ENCODE measurements at places on chromosomes 13 and 19.
A peak's percentile ranks its signal among the peaks of the same experiment; 100 is the strongest.

DNA sequence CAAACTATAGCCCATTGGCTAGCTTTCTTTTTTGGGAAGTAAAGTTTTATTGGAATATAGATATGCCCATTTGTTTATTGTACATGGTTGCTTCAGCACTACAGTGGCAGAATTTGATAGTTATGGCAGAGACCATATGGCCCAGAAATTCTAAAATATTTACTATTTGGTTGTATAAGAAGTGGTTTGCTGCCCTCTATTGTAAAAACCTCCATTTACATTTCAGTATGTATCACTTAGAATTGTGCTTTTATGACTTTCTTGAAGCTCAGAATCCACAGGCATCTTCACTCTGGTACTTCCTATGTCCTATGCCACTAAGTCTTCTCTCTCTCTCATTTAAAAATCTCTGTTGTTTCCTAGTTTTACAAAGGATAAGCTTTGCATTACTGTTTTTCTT lies 37.7 kb downstream of the DLEU7 start:
- no peak for DNase-seq

DNA sequence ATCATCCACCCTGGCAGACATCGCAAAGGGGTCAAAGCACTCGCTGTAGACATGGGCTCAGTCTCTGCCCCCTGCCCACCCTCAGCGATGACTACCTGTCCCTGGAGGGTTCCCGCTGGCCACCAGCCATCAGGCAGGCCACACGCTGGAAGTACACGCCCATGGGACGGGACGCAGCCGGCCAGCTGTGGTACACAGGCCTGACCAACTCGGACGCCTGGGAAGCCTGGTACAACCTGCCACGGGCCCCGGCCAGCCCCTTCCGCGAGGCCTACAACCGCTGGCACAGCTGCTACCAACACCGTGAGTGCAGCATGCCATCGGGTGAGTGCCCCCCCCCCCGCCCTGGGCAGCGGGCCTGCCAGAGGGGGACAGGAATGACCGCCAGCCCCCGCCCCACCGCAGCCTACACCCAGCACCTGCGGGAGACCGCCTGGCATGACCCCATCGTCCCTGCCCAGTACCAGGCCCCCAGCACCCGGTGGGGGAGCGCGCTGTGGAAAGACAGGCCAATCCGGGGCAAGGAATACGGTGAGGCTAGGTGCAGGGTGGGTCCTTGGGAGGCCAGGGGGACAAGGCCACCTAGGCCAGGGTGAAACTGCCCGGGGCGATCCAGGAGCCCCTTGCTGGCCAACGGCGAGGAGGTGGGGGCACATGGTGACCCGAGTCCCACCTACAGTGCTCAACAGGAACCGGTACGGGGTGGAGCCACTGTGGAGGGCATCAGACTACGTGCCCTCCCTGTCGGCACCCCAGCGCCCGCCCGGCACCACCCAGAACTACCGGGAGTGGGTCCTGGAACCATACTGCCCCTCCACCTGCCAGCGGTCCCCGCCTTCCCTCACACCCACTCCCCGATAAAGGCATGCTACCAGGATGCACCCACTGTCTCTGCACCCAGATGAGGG lies 4.4 kb downstream of the TEKTIP1 start:
- DNase-seq = no peak

- no peak for DNase-seq
Measured at GRCh38 chr13:99866781-99867180, 104.8 kb downstream of the ZIC5 start.

DNA sequence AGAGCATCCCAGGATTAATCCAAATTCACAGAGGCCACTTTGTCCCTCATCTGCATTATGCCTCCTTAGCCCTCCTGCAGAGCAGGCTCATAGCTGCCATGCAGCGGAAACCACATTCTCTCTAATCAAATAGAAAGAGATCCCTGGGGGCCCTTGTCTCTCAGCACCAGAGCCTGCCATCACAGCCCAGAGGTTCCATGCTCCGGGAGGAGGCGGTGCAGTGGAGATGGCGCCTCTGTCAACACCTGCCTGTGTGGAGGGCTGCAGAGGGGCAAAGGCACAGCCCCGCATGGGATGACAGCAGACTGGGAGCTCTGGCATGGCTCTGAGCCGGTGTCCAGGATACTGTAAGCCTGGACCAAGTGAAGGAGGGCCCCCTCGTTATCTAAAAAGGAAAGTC lies 111.3 kb downstream of the SLC7A1 start:
- DNase-seq = no peak

DNA sequence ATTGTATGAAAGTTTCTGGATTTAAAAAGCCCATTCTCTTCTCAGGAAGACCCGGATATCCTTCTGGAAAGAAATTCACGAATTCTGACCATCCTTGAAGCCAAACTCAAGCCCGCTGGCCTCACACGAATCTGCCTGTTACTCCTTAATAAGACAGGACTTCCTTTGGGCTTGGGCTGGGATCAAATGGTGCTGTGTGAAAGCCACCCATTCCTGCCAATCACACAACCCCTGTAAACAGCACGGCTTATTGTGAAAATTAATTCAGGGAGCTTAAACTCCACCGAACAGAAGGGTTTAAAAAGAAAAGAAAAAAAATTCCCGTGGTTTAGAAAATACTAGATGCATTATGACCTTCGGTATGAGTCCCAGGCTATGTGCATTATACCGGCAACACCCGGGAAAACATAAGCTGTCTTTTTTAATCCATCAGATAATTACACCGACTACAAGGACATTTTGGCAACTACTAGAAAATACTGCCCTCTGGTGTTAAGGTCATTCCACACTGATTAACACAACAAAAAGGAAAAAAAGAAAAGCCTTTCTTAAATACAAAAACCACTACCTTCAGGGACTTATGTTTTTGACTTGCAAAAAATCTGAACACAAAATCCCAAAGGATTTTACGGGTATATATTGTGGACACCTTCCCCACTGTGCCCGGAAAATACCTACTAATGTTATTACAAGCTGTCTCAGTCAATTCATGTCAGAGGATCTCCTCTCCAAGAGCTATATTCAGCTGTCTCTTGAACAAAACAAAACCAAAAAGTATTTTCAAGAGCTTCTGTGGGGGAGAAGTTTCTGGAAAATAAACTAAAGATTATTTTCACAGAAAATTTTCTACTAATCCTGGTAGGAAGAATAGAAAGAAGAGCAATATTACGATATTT lies 76.0 kb upstream of the LSM14A start:
- no peak for DNase-seq

DNA sequence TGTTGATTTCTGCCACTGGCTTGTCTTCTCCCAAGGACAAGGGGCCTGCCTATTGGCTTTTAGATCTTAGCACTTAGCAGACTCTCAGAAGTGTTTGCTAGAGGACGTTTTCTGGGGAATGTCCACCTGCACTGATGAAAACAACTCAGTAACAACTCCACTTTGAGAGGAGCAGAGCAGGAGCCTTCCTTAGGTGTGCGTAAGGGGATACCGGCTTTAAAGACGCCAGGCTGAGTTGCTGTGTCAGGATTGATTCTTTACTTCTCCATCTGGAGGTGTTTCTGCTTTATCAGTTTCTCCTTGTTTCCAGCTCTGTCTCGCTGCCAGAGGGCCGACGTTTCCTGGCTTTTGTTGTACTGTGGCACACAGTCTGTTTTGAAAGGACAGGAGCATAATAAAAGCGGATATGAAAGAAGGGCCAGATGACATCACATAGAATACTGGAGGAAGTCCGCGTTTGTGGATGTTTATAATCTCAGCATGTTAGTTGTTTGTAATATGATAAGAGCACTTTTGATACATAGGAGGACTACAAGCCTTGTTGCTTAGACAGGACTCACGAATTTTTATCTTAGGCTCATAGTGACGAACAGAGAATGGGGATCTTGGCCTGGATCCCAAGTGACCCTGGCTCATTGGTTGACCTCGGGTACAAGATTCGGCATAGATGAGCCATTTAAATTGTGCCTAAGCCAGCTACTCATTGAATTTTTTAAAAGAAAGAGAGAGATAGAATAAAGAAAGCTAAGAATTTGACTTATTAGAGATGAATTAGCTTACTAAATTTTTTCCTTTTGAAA lies 34.6 kb downstream of the COL4A2 start:
- DNase-seq = no peak

- DNase-seq = peak; percentile 25
Measured at GRCh38 chr19:42487032-42487797, 41.1 kb downstream of the CEACAM1 start.

DNA sequence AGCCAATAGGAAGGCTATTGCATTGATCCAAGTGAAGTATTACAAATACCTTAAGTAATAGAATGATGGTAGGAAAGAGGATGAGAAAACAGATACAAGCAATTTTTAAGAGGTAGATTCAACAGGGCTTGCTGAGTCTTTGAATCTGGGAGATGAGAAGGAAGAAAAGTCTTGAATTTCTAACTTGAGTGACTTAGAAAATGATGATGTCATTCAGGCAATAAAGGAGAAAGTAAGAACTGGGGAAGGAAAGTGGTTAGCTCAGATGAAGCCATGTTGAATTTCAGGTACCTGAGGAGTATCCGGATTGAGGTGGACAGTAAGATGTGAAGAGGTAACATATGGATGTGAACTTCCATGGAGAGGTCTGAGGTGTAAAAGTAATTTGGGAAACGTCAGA lies 15.5 kb upstream of the FRY start:
- no peak for DNase-seq

DNA sequence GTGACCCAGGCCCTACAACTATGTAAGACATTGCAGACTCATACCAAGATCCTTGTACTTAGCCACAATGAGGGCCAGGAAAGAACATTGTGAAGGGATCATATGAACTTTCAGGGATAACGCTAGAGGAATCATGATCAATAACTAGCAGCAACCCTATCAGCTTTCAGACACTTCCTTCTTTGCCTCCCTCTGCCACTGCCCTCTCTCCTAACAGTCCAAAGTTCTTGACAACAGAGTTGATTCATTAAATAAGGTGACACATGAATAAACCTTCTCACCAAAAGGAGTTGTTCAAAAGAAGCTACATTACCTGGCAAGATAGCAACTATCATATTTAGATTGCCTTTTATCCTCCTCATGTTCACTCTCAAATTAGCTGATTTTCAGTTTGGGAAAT lies 272.2 kb upstream of the DACH1 start:
- no peak for DNase-seq

- DNase-seq = no peak
Measured at GRCh38 chr13:104382951-104383350, 1316.7 kb upstream of the SLC10A2 start.

DNA sequence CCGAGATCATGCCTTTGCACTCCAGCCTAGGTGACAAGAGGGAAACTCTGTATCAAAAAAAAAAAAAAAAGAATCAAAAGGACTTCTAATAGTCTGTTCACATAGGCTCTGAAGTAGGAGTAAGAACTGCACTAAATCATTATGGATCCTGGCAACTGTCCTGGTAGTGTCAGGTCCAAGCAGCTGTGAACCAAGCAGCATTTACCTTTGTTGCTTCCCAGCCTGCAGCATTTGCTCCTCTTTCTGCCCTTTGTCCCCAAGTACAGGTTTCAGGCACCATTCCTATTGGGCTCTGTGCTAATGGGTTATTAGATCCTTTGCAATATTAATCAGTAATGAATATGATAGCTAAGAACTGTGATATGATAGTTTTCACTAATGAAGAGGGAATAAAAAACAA lies 77.4 kb upstream of the NBEA start:
- no peak for DNase-seq

DNA sequence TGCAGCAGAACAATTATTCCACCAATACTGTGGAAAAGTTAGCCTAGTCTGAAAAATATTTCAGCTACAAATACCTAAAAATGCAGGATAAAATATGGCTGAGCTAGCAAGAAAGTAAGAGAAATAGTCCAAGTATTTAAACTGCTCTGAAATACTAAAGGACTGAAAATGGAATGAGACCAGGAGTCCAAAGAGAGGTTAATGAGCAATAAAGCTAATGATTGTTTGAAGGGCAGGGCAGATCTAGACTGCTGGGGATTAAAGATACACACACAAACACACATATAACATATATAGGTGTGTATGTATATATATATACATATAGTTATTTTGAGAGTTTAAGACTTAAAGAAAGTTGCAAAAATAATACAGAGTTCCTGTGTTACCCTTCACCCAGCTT lies 2.6 kb upstream of the CDADC1 start:
- no peak for DNase-seq

DNA sequence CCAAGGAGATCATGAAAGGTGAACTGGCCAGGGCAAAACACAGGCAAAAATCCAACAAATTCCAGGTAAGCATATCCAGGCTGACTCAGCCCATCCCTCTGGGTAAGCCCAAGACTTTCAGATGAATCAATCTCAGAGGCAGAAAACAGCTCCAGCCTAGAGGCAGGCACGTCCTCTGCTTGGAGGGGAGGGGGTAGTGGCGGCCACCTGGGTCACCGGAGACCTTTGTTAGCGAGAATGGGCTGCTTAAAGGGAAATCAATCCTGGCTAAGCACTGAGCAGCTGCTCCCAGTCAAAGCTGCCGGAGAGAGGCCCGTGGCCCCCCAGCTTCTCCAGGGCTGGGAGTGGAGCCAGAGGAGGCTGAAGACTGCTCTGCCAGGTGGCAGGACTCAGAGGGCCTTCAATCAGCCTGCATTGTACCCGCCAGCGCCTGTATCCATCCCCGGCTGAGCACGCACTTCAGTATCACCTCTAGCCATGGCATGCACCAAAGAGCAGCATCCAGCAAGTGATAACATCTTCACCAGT lies 48.2 kb downstream of the PIN1 start:
- DNase-seq = no peak

- no peak for DNase-seq
Measured at GRCh38 chr13:110353339-110353977, 46.4 kb downstream of the COL4A2 start.

DNA sequence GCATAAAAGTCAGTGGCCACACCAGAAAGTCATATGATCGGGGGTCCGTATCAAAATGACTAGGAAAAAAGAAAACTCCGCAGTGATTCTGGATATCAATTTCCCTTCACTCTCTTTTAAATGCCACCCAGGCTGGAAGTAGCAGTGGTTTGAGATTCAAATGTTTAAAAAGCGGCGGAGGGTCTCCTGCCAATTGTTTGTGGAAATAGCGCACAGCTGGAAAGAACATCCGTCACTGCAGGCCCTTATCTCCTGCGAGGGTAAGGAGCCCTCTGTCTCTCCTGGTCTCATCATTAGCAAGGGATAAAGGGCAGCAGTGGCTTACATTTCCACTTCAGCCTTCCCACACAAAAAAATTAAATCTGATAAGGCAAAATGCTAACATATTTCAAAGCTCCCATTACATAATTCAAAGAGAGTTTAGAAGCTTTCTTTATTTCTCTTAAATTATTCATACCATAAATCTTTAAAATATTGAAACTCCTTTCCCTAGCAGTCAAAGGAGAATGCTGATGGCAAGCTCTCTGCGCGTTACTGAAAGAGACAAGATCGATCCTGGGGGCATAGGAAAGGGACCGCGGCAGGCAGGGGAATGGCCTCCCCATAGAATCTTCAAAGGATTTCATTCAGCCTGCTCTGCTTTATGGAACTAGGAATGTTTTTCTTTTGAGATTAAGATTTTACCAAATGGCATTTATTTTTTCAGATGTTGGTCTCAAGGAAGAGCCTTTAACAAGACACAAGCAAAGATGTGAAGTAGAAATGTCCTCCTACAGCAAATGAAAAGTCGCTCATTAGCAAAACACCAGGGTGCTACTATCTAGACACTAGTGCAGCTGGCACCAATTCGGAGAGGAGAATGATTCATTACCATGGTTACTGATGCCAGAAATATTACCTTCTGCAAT lies 35.0 kb downstream of the AMER2 start:
- no peak for DNase-seq

Measured in T-helper 2 cell treated with Interferon-gamma antibody and Interleukin-4, amounts not matched to agents 5 μg/mL and 100 μg/mL, for 36 hours (primary cell).